Activated CD4-positive, alpha-beta T cell treated with anti-CD3 and anti-CD28 coated beads, Interleukin-2, amount 50 U/mL, for 24 hours (primary cell): ENCODE measurements at places on chromosomes 13 and 19.

GRCh38 chr19:29380581-29380980 lies 145.2 kb upstream of the VSTM2B start:
- DNase-seq, result no peak

DNA sequence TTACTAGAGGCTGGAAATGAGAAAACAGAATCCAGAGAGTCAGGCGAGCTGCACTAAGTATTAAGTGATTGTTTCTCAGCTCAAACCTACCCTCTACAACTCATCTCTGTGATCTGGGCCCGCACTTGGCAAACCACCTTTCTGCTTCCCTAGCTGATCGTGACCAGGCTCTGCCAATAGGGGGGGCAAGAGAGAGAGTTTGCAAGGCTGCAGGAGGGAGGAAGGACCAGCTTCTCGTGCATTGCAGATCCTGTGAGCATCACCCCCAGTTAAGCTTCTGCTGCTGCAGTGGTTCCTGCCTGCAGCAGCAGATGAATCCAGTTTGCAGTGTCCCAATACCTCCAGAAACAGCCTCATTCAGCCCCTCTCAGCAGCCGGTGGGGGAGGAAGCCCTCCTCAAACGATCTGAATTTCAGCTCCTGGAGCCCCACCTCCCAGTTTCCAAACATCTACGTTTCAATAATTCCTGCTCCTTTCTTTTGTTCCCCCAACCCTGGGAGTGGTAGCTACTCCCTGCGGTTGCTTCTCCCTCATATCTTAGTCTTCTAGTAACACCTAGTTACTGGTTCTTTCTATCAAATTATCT lies 20.0 kb downstream of the XRCC1 start:
- peak; percentile 78 for DNase-seq

- no peak for DNase-seq
Measured at GRCh38 chr19:42206871-42207755, 10.4 kb downstream of the DEDD2 start.

DNA sequence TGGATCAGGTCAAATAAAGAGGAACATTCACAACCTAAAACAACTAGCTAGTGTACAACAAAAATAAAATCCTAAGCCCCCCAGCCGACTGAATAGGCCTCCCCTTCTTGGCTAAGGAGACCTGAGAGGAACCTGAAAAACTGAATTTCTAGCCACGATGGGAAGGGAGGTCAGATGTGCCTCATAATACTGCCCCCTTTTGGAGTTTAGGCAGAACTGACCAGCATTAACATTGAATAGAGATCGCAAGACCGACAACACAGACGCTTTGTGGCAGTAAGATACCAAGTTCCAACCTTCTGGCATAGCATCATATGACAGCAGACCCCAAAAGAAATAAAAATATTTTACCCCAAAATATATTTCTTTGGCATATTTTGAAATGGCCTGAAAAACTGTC lies 15.9 kb downstream of the CBY2 start:
- DNase-seq, result no peak

DNA sequence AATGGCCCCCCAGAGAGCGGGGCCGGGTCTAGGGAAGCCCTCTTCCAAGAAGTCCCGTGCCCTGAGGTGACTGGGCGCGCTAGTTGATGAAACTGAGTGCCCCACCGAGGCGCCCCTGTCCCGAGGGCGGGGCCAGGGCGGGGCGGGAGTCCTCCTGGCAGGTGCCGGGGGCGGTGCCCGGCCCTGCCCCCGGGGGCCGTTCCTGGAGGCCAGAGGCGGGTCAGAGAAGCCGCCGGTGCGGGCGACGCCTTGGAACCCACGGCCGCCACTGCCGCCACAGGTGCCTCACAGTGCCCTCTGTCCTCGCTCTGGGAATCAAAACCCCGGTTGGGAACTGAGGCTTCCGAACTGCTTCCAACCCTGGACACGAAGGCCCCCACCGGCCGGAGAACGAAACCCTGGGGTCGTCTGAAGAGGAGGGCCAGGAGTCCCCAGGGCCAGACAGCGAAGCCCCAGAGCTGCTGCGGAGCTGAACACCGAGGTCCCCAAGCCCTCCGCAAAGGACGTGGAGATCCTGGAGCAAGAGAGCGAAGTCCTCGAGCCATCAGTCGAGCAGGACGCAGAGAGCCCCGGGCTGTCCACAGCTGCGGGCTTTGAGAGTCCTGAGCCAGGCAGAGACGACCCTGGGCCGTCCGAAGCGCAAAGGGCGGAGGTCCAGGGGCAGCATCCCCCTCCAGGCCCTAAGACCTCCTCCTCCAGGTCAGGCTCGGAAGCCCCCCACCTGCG lies at the start of gene MISP3:
TSS of gene MISP3 (plus strand) at position 252 of the 726 bp plus-strand sequence. CDS start 524 bp downstream, outside the sequence.
- DNase-seq, result no peak

- DNase-seq, result peak; percentile 21
Measured at GRCh38 chr13:31200637-31200971, 829 bp downstream of the B3GLCT start.
